DMS53 (cell line): ENCODE measurements at places on chromosomes 3 and 15.
A peak's percentile ranks its signal among the peaks of the same experiment; 100 is the strongest.

DNA sequence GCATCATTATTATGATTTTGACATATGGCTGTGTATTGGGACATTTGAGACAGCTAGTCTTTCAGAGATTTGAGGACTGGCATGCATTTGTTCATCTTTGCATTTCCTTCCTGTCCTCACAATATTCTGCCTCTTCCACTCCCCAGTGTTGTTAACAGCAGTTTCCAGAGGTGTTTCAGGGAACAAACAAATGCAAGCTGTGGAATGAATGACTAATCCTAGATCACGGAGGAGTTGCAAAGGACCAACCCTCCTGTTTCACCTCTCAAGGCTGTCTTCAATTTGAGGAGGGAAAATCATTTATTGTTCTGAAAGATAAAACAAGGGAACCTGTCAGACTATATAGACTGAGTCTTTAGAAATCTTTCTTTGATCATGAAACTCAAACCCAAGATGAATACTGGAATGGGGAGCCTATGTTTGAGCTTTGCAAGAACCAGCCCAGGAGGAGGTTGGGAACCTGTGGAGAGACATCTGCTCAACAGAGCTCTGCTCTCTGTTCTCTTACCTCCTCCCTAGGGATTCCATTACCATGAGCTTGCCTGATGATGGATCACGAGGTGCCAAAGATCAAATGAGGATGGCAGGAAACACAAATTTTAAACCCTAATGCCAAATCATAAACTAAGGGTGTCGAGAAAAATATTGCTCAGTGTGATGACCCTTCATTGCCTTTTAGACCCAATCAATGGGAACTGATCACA lies 68.5 kb downstream of the SLC7A14 start:
- no peak for DNase-seq

DNA sequence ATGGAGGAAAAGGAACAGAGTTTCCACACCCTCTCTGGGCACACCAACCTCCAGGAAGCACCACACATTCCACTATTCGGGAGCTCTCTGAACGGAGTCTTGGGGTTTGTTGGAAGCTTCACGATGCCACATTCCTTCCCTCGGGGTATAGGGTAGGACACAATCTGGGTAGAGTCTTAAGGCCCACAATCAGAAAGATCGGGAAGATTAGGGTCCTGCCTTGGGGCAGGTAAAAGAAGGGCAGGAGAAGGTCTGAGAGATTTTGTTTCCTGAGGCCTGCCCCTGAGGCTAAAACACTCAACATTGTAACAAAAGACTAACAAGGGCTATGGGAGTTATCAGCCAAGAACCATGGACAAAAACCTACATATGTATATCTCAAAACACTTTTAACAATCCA lies 89.2 kb upstream of the RAP2B start:
- no peak for DNase-seq

- peak; percentile 90 for DNase-seq
Measured at GRCh38 chr15:47717036-47717612, at the start of gene SEMA6D. SEMA6D (plus strand) TSS chr15:47717505; CDS start chr15:47759799, 42,294 bp downstream.

- DNase-seq = peak; percentile 40
Measured at GRCh38 chr15:34754171-34754601, 612 bp downstream of the GJD2 start.

DNA sequence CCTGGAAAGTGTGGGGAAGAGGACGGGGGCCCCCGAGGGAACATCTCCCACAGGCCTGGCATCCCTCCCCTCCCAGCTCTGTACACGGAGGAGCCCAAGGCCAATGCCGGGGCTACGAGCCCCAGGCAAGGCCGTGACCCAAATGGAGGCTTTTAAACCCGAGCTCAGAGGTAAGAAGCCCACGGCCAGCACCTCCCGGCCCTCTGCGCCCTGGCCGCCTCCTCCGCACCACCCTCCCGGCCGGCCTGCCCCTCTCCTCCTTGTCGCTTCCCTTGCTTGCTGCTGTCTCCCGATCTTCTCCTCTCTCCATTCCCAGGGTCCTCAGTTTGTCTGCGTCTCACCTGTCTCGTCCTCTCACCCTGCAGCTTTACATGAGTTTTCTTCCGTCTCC lies 1.3 kb downstream of the MUC4 start:
- DNase-seq = no peak

- no peak for DNase-seq
Measured at GRCh38 chr3:139601191-139601961, 61.8 kb upstream of the RBP1 start.

DNA sequence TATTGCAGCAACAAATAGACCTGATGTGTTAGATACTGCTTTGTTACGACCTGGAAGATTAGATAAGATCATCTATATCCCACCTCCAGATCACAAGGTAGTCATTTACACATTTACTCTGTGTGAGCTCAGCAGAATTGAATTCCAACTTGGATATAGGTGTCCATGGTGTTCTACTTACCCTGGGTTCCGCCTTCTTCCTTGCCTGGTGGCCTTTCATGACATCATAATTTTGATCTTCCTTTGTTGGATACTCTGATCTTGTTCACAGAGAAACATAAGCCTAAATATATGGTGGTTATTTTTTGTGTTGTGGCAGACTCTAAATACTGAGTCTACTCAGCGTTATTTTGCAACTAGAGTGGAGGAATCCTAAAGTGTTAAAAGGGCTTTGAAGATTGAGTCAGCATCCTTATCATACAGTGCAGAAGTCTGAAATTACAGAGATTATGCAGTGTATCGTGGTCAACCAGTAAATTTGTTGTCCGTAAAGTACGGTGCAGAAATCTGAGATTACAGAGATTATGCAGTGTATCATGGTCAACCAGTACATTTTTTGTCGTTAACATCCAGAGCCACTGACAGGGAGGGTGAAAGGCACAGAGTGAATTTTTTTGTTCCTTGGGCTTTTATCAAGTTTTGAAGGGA lies 39.1 kb upstream of the GATM start:
- no peak for DNase-seq

DNA sequence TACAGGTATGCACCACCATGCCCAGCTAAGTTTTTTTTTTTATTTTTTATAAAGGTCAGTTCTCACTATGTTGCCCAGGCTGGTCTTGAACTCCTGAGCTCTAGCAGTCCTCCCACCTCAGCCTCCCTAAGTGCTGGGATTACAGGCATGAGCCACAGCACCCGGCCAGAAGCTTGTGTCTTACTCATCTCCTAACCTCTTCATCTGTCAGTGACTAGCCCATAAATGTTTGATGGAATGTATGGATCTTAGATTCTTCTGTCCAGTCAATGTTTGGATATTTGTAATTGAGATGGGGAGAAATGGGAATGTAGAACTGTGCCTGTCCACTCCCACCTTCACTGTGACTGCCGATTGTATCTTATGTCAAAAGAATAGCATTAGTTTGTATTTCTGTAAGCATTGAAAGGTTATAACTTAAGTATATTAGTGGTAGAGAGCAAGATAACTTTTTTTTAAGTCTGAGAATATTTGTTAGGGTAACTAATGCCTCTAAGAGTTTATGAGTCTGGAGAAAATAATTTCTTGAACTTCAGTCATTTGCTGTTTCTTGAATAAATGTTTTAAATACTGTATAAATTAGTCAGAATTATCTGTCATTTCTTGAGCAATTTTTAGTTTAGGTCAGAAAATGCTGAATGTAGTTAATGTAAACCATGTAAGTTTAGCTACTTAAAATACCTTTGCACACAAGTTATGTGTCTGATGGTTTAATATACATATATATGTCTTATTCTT lies 215.3 kb upstream of the CGNL1 start:
- DNase-seq = no peak

- DNase-seq = no peak
Measured at GRCh38 chr3:3085782-3086181, 24.4 kb downstream of the IL5RA start.

GRCh38 chr15:89360294-89360971 lies 25.8 kb upstream of the POLG start:
- no peak for DNase-seq

GRCh38 chr3:100697172-100697571 lies 12.1 kb upstream of the TFG start:
- no peak for DNase-seq

DNA sequence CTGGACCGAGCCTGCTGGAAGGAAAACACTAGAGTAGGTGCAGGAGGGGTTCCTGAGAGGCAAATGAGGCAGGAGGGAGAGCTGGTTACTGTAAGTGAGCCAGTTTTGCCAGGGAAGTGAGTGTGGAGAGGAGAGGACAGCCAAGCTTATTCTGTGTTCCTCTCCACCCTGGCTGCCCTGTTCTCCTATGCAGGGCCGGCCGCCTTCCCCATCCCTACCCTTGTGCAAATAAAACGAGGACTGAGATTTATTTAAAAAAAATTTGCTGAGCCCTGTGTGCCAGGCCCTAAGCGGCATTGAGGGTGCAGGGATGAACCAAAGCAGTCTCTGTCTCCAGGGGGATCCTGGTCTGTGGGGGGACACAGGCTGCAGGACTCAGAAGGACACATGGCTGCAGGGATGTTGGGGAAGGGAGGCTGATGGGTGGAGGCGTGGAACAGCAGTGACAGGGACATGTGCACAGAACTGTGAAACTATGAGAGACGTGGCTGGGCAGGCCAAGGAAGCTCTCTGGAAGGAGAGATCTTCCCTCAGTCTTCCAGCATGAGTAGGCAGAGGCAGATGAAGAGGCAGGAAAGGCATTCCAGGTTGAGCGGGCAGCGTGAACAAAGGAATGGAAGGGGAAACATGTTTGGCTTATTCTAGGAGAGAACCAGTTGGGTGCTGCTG lies 12.1 kb downstream of the CORO2B start:
- no peak for DNase-seq

GRCh38 chr3:128323206-128324081 lies 143.2 kb downstream of the DNAJB8 start:
- peak; percentile 28 for DNase-seq

DNA sequence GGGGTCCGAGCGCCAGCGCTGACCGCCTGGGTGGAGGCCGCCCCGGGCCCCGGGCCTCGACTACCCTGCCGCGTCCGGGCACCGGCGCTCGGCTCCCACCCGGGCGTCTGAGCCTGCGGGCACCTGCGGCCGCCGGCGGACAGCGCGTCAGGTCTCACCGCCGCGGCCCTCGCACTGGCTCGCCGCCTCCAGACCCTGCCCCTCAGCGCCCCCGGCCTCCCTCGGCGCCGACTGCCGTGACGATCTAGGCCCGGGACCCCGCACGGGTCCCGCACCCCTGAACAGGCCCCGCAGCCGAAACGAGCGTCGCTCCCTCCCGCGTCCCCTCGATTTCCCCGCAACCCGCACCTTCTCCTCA lies 297 bp downstream of the PRC1 start:
- peak; percentile 51 for DNase-seq

DNA sequence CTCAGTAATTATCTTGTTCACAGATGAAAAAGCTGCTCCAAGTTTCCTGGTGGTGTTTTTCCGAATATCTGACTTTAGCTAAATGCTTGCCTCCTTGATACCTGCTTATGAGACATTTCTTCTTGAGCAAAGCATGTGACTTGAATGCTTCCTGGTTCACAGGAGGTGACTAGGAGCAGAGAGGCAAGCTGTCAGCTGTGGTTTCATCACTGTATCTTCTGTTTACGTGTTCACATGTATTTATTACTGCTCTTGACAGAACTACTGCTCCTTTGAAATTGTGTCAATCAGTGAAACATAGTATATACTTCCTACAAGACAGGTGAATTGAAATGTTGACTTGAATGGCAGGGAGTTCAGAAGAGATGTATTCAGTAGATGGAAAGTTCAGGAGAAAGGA lies 8.9 kb upstream of the SPPL2A start:
- DNase-seq = peak; percentile 50

- no peak for DNase-seq
Measured at GRCh38 chr15:71659730-71660067, 150.7 kb upstream of the NR2E3 start.

DNA sequence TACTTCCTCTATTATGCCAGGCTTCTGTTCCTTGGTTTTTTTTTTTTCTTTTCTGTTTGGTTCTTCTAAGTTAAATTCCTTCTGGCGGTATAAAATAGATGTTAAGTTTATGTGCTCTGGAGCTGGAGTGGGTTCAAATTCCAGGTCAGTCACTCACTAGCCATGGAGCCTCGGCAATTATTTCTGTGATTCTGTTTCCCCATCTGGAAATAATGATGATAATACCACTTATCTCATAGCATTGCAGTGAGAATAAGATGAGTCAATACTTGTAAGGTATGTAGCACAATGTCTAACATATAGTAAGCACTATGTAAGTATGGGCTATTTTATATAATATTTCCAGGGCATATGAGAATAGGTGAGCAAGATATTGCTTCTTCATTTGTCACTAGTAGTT lies 33.2 kb upstream of the ZDHHC23 start:
- DNase-seq = no peak

GRCh38 chr3:168585544-168585943 lies 489.8 kb upstream of the GOLIM4 start:
- DNase-seq = no peak

DNA sequence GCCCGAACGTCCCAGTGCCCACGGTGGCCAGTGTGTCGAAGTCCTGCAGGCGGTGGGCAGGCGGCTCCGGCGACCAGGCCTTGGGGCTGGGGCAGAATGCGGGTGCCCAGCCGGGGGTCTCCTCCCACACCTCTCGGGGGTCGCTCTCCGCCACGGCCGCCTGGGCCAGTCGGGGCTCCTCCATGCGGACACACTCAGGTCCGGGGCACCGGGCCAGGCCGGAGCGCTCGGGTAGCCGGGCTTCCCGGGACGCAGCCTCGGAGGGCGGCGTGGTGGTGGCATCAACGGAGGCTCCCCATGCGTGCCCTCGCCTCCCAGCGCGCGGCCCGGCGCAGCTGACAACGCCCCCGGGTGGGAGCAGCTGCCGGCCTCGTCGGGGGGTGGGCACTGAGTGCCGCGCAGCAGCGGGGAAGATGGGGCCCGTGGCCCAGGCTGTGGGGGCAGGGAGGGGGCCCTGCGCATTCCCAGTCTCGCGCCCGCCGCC lies 30.1 kb upstream of the CERS3 start:
- DNase-seq = no peak

DNA sequence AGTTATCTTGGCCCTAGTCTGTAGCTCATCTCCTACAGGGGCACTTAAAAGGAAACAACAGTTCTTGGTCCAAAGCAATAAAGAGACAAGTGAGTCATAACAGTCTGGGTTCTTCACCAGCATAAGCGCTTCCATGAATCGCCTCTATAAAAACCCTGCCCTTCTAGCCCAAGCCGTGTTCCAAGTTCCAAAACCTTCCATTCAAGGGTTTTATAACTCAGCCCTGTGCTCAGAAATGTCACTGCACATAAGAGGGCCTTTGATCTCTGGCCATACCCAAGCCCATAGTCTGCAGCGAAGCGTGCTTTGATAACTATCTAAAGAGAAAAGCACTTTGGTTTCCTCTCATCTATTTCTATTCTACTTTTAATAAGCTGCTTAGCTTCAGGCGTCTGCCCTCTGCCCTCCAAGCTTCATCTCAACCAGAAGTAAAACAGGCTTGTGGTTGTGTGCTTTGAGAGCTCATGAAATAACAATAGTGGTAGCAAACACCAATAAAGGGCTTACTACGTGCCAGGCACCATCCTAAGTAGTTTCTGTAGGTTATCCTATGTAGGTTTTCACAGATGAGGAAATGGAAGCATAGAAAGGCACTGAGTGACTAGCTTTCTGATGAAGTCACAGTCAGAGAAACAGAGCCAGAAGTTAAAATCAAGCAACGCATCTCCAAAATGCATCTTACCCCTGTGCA lies 64.0 kb upstream of the AKAP13 start:
- DNase-seq = no peak

DNA sequence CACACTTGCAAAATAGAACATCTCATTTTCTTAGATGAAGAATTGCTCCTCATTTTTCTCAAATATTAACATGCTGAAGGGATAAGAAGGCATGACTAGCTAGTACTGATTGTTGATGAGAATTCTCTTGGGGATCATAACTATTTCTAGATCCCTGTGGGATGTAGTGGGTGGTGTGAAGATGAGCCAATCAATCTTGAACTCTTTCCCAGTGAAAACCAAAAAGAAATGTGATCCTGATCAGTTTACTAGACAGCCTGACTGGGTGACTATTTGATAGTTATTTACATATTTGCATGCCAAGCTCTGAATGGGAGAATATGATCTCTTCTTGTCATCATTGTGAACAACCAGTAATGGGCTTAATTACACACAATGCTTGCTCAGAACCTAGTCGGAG lies 63.7 kb downstream of the ZIC1 start:
- no peak for DNase-seq
